ENCODE measurements at places on chromosomes 12 and 14.

DNA sequence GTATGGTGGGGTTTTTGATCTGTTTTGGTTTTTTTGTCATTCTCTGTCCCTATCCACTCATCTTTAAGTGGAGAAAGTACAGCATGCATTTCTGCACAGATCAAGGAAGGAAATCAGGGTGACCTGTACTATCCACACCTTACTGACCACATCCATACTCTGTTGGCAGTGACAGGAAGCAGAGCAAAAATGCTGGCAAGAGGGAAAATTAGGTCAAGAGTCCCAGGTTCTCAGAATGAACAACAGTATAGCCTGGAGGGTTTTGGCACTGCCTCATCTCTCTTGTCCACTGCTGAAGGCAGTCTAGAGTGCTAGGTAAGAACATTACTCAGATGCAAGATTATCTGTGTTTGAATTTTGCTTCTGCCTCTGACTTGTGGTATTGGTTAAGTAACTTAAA lies 70.7 kb downstream of the TAOK3 start:
- DNase-seq = no peak

DNA sequence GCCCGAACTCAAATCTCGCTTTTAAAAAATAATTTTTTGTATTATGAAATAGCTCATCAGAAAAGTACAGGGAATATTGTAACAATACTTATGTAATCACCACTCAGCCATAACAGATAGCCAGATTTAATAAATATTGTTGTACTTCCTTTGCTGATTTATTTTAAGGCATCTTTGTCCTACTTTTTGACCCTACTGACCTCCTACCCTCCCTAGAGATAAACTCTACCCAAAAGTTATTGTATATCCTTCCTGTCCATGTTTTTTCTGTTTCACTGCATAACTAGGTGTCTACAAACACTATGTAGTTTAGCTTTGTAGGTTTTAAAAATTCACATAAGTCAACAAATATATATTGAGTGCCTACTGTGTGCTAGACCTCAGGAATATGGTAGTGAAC lies 25.1 kb downstream of the SOCS2 start:
- no peak for DNase-seq

GRCh38 chr12:13117029-13117428 lies 13.6 kb upstream of the GSG1 start:
- DNase-seq = no peak

DNA sequence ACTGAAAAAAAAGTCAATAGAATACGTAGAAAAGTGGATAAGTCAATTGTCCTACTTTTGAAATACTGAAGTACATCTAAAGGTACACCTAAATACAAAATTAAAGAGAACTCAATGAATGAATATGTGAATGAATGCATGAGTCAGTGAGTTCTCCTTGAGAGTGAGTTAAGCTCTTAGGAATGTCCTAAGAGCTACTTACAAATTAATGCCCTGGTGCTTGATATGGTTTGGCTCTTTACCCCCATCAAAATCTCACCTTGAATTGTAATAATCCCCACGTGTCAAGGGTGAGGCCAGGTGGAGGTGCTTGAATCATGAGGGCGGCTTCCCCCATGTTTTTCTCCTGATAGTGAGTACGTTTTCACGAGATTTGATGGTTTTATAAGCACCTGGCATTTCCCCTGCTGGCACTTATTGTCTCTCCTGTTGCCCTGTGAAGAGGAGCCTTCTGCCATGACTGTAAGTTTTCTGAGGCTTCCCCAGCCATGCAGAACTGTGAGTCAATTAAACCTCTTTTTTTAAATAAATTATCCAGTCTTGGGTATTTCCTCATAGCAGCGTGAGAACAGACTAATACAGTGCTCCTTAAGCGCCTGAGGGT lies 192.2 kb upstream of the ARHGAP5 start:
- no peak for DNase-seq

GRCh38 chr12:57740656-57741412 lies 2.3 kb upstream of the AGAP2 start:
- DNase-seq = peak; percentile 59

GRCh38 chr12:92759634-92760268 lies 57.0 kb downstream of the PLEKHG7 start:
- no peak for DNase-seq

DNA sequence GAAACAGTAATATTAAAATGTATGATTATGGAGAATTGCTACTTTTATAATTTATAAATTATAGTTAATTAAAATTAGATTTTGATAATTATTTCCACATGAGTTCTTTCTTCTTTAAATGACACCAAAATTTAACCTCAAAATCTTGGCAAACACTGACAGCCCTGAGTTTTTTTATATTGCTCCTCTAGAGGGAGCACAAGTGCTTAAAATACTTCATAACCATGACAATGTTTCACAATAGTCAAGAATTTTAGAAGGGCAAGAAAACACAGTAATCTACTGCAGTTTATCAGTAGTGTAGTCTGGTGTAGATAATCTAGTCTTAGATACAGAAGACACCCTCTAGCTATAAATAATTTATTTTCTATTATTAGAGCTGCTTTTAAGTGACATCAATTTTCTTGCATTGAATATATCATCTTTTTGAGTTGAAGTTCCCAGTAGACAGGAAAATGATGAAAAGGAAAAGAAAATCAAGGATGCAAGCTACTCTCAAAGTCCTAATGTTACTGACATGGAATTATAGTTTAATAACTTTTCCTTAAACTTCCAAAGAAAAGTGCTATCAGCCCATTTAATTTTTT lies 14.3 kb upstream of the PTGER2 start:
- DNase-seq = no peak

- DNase-seq = peak; percentile 47
Measured at GRCh38 chr12:22334410-22335100, at the start of gene ST8SIA1. Gene ST8SIA1, minus strand, starts transcription at chr12:22334707. Its CDS starts 475 bp downstream, at chr12:22334232.

DNA sequence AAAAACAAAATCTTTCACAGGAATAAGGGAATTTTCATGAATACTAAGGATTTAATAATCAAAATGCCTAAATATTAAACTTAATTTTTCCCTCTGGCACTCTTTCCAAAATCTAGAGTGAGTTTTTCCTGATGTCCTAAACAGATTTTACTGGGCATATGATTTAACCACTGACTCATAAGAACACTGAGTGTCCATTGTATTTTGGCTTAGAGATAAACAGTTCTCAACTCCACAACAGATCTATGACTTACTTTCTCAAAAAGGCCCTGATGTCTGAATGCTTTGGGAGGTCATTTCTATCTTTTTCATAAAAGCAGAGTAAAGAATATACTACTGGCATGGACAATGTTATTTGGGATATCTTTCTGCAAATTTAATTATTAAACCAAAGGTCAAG lies 15.0 kb downstream of the TMBIM4 start:
- no peak for DNase-seq

DNA sequence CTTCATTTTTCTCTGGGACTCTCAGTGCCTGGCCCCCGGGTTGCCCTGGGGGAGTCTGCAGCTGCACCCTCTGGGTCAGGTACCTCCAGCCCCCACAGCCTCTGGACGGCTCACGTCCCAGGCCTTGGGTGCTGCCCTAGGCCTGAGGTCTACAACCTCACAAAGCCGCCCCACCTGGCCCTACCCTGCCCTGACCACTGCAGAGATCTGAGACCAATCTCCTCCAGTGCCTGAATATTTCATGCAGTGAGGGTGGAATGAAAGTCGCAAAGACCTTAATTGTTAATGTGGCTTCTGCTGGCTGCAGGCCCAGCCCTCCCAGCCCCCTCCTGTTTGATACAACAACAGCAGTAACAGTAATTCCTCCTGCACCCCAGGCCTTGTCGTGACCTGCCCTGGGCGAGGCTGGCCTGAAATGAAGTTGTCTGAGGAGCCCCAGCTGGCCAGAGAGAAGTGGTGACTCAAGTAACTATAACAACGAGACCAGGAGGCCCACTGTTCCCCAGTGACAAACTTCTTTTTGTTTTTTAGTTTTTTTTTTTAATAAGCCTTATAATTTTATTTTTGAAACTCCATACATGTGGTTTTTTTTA lies 8.8 kb upstream of the CCDC85C start:
- no peak for DNase-seq

- no peak for DNase-seq
Measured at GRCh38 chr14:89302396-89302950, 114.6 kb downstream of the FOXN3 start.

- no peak for DNase-seq
Measured at GRCh38 chr12:90404071-90404470, 550.9 kb downstream of the CCER1 start.

GRCh38 chr12:58529114-58529665 lies 391.1 kb downstream of the LRIG3 start:
- no peak for DNase-seq

DNA sequence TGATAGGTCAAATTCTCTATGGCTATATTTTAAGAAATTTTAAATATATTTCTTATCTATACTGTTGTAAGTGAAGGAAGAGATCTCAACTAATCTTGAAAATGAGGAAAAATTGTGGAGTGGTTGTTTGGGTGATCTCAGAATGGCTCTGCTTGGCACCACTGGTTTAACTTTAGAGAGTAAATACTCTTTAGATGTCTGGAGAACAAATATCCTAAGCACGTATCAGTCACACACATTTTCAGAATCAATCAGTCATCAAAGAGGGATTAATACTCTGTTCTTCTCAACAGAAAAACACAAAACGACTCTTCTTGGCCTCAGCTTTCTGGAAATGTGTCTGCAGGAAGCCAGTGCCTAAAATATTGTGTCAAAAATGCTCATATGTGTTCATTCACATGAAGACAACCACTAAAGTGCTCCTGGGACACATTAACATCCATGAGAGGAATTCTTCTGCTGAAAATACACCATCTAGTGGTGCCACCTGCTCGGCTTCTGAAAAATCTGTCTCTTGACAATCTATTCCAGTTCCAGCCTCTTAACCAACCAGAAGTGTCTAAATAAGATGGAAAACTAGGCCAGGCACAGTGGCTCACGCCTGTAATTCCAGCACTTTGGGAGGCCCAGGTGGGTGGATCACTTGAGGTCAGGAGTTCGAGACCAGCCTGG lies 81.1 kb upstream of the CCDC198 start:
- DNase-seq = no peak

GRCh38 chr12:9364224-9365176 lies 156.3 kb upstream of the PZP start:
- DNase-seq = no peak

DNA sequence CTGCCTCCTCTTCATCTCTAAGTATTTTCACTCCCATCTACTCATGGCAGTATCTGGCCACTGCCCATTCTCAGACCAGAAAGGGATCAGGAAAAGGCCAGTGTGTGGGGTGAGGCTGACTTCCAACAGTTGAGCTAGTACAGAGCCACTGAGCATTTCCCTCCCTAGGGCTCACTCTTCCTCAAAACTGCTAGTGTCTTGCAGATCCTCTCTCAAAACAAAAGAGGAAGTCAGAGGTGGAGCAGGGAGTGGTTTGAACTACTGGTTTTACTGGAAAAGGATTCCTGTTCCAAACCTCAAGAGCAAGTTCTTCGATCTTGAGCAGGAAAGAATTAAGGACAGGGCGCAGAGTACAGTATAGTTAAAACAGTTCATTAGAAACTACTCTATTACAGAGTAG lies 11.7 kb upstream of the RNASE10 start:
- DNase-seq = no peak

GRCh38 chr12:57712701-57713100 lies 18.8 kb downstream of the OS9 start:
- no peak for DNase-seq

DNA sequence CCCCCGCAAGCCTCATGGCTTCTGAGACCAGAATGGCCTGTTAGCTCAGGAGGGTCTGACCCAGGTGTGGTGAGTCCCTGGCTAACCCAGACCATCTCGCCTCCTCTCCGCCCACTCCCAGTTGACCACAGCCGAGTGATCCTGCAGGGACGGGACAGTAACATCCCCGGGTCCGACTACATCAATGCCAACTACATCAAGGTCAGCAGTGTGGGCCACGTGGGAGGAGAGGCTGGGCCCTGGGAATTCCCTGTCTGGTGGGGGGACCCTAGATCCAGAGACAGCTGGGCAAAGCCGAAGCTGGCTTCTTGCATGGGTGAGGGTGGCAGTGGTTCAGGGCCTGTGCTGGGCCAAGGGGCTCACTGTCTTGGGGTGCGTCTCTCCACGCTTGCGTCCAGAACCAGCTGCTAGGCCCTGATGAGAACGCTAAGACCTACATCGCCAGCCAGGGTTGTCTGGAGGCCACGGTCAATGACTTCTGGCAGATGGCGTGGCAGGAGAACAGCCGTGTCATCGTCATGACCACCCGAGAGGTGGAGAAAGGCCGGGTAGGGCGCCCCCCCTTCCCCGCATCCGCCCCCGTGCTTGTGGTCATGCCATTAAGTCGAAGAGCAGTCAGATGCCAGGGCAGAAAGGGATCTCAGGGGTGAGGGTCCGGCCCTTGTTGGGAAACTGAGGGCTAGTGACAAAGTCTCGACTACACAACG lies 5.0 kb downstream of the PTPN6 start:
- no peak for DNase-seq

DNA sequence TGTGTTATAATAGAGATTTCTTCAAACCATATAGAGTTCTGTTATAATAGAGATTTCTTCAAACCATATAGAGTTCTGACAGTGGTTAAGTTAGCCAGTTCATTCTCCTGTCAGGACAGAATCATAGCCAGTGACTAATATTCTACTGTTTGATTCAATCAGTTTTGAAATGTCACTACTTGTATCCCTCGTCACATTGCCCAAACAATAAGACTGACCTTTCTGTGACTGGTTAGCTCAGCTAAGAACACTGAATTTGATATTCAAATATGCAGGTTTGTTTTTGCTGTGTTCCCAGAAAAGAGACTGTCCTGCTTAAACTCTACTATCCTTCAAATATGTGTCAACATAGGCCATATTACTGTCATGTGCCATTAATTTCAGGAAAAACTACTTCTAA lies 74.4 kb downstream of the ALG10B start:
- DNase-seq = no peak

GRCh38 chr12:87020071-87020470 lies 763.9 kb upstream of the MGAT4C start:
- no peak for DNase-seq

- no peak for DNase-seq
Measured at GRCh38 chr14:56351861-56352260, 227.7 kb upstream of the TMEM260 start.

DNA sequence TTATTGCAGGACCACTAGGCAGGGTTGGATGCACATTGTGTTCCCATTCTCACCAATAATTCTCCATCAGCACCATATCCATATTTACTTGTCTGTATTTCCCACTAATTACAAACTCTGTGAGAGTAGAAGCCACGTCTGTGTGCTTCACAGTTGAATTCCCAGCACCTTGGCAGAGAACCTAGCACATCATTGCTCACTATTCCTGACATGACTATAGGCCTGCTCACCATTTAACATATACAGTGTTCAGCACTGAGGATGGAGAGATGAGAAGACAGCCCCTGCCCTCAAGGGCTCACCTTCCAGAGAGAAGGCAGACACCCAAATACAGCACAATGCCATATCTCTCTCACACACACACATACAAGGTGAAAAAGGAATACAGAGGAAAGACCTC lies 5.0 kb downstream of the DAD1 start:
- no peak for DNase-seq

- DNase-seq = no peak
Measured at GRCh38 chr14:72278316-72278715, 346.1 kb downstream of the RGS6 start.

- no peak for DNase-seq
Measured at GRCh38 chr14:55332654-55333570, 61.7 kb downstream of the FBXO34 start.
